ENCODE measurements at places on chromosomes 5 and 9. TPM values are rescaled to one million over a fixed set of nuclear protein-coding genes. Genes with fewer than 3 reads are reported as not detected.

The SEMA5A gene
- 59.4 TPM for total RNA-seq

The DMRT3 gene
- total RNA-seq, result not detected

The RBM27 gene
- 30.8 TPM for total RNA-seq

The NEUROG1 gene
- total RNA-seq, result not detected

The ACSL6 gene
- total RNA-seq, result under 0.01 TPM

The SLC46A2 gene
- not detected for total RNA-seq

The FCHO2 gene
- 29.9 TPM for total RNA-seq

The FCN1 gene
- total RNA-seq, result not detected

The KCNT1 gene
- not detected for total RNA-seq

The TAF11L7 gene
- total RNA-seq, result not detected

The MAT2B gene
- 56.8 TPM for total RNA-seq

The SPATA31D4 gene
- not detected for total RNA-seq

The GPR151 gene
- not detected for total RNA-seq

The CSF1R gene
- total RNA-seq, result 0.16 TPM

The PTCD2 gene
- 11.5 TPM for total RNA-seq

The PLPP7 gene
- total RNA-seq, result 10.6 TPM

The NEURL1B gene
- 0.65 TPM for total RNA-seq

The PRRX2 gene
- 92.7 TPM for total RNA-seq

The UGT3A2 gene
- 5.2 TPM for total RNA-seq

The ANGPTL2 gene
- 93.9 TPM for total RNA-seq

The BASP1 gene
- total RNA-seq, result 128 TPM

The COL5A1 gene
- total RNA-seq, result 339 TPM

The LHX3 gene
- total RNA-seq, result not detected

The IFNA2 gene
- not detected for total RNA-seq

The UNC13B gene
- 29.1 TPM for total RNA-seq

The NFX1 gene
- total RNA-seq, result 38.3 TPM

The LOX gene
- total RNA-seq, result 156 TPM

The OR2V2 gene
- total RNA-seq, result not detected

The HAVCR2 gene
- total RNA-seq, result 0.16 TPM

The CDX1 gene
- total RNA-seq, result not detected

The OR13J1 gene
- total RNA-seq, result not detected

The CACFD1 gene
- total RNA-seq, result 12.1 TPM

The CDC25C gene
- total RNA-seq, result 0.65 TPM

The PCDHGA2 gene
- total RNA-seq, result 4.2 TPM

The TRAPPC13 gene
- total RNA-seq, result 26.0 TPM

The CNOT8 gene
- total RNA-seq, result 45.3 TPM

The SH2D3C gene
- 0.36 TPM for total RNA-seq

The LCN2 gene
- total RNA-seq, result not detected

The CCDC192 gene
- not detected for total RNA-seq

The AGXT2 gene
- not detected for total RNA-seq

The GNA14 gene
- total RNA-seq, result 3.4 TPM

The FGFR4 gene
- 1.3 TPM for total RNA-seq

The RNF208 gene
- total RNA-seq, result 0.85 TPM

The PCDHB4 gene
- total RNA-seq, result 0.49 TPM

The SLC2A6 gene
- total RNA-seq, result 41.3 TPM

The IFNW1 gene
- not detected for total RNA-seq

The NIM1K gene
- 3.7 TPM for total RNA-seq

The ZNF346 gene
- total RNA-seq, result 25.8 TPM

The TAF1L gene
- not detected for total RNA-seq

The ASPN gene
- total RNA-seq, result 49.8 TPM

The PCDHA13 gene
- total RNA-seq, result 0.36 TPM

The ACOT12 gene
- not detected for total RNA-seq

The GDNF gene
- 9.5 TPM for total RNA-seq

The NFIL3 gene
- 25.2 TPM for total RNA-seq

The GABRA6 gene
- not detected for total RNA-seq

The LTC4S gene
- total RNA-seq, result 1.6 TPM

The PHF24 gene
- total RNA-seq, result under 0.01 TPM

The TAF11L10 gene
- not detected for total RNA-seq

The PCDHGA9 gene
- 7.1 TPM for total RNA-seq
